ENCODE measurements at places on chromosomes 4 and X. TPM values are rescaled to one million over a fixed set of nuclear protein-coding genes. Genes with fewer than 3 reads are reported as not detected.

The PARM1 gene
- polyA plus RNA-seq = 0.02 TPM

The TRIM60 gene
- polyA plus RNA-seq = not detected

The MID2 gene
- polyA plus RNA-seq = 12.8 TPM

The MPC1L gene
- not detected for polyA plus RNA-seq

The FMR1NB gene
- polyA plus RNA-seq = not detected

The NAP1L5 gene
- polyA plus RNA-seq = 2.2 TPM

The AFP gene
- 0.23 TPM for polyA plus RNA-seq

The NSUN7 gene
- 0.18 TPM for polyA plus RNA-seq

The GAB3 gene
- 0.82 TPM for polyA plus RNA-seq

The AWAT1 gene
- polyA plus RNA-seq = not detected

The SSX2 gene
- polyA plus RNA-seq = not detected

- DNase-seq = no peak
These were observed 121.9 kb upstream of the PDLIM3 start for GRCh38 chr4:185657183-185657582.

- DNase-seq = no peak
These were observed 308.2 kb downstream of the KLHL13 start for GRCh38 chrX:117808426-117808825.

DNA sequence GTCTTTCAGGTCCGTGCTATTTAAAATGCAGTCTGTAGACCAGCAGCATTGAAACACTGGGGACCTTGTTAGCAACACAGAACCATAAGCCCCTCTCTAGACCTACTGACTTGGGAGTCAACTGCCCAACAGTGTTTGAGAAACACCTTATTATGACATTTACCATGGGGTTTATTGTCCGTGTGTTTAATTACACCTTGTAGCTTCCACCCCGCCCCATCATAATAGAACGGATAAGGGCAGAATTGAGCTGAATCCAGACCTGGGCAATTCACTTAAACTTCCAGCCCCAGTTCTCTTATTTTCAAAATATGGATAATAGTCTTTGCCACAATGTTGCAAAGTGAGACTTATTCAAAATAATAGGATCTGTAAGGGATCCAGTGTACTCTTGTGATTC lies 30.6 kb upstream of the CLNK start:
- no peak for DNase-seq

GRCh38 chr4:163755013-163755412 lies 260.5 kb downstream of the TMA16 start:
- no peak for DNase-seq

DNA sequence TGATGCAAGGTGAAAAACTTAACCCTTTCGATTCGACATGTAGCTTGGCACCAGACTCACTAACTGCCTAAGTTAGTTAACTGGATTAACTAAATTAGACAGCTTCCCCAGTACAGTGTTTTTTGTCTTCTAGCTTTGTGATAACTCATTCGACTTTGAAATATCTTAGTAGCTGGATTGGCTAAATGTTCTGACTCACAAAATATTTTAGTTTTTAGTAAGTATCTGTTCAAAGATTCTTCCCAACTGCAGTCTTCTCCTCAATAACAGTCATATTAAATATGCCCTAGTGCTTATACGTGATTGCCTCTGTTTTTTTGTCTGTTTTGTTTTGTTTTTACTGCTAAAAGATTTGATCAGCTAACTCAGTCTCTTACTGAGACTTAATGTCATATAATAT lies 102.9 kb downstream of the KCNIP4 start:
- no peak for DNase-seq

DNA sequence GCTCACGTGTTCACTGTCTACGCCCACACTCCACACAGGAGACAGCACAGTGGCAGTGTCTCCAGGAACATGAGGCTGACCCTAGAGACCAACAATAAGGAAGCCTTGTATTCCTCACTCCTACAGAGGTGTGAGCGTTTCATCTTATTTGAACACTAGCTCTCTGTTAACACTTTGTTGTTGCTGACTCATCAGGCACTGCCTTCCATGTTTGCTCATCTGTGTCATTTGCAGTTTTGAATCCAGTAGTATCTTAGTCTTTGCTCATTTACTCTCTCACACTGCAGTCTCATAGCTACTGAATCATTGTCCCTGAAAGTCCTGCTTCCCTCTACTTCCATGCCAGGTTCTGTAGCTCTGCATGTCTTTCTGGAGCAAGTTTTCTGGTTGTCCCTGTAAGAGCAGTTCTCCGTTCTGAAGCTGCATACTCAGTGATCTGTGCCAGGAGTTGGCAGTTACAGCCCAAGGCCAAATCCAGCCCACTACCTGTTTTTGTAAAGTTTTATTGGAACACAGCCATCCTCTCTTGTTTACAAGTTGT lies 80.3 kb upstream of the DCLK2 start:
- no peak for DNase-seq

- DNase-seq = no peak
These were observed 79.2 kb upstream of the ACSL4 start for GRCh38 chrX:109812236-109812635.

DNA sequence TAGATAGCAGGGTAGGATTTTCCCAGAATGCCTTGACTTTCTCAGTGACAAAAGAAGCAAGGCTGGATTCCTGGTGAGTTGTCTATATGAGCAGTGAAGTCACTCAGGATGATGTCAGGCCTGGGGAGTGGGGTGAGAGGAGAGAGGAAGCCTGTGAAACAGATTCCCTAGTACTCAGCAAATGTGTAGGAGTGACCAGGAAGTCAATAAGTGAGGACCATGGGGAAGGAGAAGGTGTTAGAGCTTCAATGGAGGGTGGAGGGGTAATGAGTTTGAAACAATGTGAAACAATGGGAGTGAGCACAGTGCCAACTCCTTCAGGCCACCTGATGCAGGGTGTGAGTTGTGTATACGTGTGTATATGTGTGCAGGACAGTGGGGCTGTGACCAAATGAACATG lies 2.4 kb upstream of the SLC9A6 start:
- DNase-seq = no peak

DNA sequence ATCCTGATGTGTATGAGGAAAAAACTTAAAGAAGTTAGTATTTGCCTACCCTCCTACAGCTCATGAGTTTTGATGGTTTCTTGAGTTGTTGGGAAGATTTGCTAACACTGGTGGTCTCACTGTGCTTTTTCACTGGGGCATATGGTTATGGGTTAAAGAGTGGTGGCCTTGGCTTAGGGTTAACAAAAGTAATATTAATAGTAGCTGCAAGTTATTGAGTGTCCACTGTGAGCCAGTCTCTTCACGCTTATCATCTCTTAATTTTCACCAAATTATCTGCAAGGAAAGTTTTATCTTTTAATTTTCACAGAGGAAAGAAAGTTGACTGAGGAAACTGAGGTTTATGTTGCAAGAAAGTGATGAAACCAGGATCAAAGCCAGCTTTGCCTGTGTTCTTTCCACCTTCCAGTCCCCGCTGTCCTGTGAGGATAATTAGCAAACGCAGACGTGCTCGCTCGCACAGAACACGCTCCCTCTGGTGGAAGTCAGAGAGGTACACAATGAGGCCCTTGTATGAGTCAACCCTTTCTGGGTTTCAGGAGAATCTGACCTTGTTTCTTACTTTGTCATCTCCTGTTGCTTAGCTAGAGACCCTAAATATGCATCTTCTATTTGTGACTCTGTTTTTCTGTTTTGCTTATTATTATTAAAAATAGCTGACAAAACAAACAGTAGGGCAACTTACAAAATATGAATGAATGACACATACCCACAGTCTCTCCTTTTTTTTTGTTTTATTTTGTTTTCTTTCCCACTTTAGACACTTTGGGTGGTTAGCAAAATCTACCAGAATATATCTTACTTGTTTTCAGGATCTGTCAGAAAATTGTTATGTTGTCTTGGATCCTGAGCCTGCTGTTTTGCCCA lies 94.3 kb downstream of the DDIT4L start:
- DNase-seq = no peak

- no peak for DNase-seq
These were observed 81.7 kb downstream of the RELL1 start for GRCh38 chr4:37604461-37604860.

GRCh38 chr4:18022572-18023050 lies 1.1 kb upstream of the LCORL start:
- no peak for DNase-seq

GRCh38 chr4:164876700-164877324 lies at the start of gene APELA:
APELA (plus strand) TSS chr4:164877178; CDS start chr4:164877332, 154 bp downstream.
- DNase-seq = no peak

GRCh38 chr4:80036306-80036705 lies 36.7 kb downstream of the ANTXR2 start:
- DNase-seq = no peak

- DNase-seq = no peak
These were observed 61.5 kb downstream of the CASP3 start for GRCh38 chr4:184587701-184588100.

GRCh38 chrX:139647597-139647996 lies 60.4 kb downstream of the MCF2 start:
- no peak for DNase-seq
